ENCODE measurements at places on chromosomes 4 and X.

DNA sequence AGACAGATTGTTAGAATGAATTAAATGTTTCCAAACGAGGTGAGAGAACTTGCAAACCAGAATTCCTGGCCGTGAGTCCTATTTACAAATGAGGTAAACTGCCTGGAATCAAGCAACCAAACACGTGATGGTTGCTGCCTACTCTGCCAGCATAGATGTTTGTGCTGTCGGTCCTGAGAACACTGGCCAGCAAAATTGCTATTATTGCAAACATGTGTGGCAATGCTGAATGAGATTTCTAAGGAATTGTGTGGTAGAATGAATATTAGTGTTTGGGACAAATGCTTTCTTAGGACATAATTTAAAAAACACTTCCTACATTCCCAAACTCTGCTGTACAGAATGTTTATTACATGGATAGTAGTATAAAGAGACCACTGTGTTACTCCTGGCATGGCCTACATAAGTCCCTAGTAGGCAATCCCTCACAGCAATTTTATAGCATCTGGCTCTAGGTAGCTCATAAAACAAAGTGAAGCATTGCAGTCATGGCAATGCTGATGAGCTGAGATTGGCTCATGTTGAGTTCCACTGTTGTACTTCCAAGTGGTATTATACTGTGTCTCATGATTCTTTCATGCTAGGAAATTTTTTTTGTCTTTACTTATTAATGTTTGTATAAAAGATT is 605.2 kb upstream of the EPHA5 start:
- DNase-seq, result no peak

- no peak for DNase-seq
Measured at GRCh38 chr4:69115851-69116213, 19.6 kb downstream of the UGT2B7 start.

DNA sequence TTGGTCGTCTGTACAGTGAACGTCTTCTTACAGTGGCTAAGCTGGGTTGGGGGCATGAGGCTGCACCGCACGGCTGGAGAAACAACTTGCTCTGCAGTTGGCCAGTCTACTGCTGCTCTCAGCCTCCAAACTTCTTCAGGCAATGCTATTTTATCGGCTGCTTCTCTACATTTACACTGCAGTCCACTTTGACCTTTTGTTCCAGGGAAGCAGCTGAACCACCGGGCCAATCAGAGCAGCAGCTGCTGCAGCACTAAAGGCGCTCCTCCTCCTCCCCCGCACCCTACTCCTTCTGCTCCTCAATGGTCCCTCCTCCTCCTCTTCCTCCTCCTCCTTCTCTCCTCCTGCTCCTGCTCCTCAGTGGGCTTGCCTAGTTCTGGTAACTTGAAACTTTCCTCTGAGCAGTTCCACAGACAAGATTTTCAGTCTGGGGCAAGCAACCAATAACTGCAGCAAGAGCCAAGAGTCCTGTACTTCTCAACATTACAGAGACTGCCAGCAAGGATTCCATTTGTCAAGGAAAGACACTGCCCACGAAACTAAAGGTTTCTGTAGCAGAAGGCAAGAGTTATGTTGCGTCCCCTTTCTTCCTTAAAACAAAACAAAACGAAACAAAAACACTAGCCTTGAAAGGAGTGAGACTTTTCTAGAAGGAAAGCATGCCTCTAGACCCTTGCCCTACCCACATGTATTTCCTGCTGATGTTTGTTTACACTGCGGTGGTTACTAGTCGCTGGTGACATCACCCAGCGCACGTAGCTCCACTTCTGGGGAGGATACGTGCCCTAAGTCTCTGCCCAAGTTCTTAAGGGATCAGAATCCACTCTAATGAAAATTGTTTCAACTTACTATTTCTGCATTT is 125.7 kb upstream of the NAP1L5 start:
- DNase-seq, result no peak

- DNase-seq, result no peak
Measured at GRCh38 chr4:62118558-62118957, 918.4 kb downstream of the ADGRL3 start.

DNA sequence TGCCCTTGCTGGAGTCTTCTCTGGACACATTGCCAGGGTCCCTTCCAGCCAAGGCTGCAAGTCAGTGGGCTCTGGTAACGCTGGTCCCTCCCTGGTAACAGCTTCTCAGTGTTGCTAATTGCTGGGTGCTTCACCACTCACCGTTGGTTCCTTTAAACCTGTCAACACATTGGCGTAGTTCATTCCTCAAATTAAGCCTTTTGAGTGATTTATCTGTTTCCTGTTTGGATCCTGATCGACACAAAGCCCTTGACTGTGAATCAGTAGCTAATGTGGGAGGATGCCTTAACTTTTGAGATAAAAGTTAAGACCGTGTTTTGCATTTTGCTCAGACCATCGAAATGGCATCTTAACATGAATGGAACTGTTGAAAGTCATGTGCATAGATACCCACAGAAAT is 125.9 kb downstream of the AMELX start:
- DNase-seq, result no peak

- no peak for DNase-seq
Measured at GRCh38 chr4:92996533-92996932, 692.8 kb downstream of the GRID2 start.

DNA sequence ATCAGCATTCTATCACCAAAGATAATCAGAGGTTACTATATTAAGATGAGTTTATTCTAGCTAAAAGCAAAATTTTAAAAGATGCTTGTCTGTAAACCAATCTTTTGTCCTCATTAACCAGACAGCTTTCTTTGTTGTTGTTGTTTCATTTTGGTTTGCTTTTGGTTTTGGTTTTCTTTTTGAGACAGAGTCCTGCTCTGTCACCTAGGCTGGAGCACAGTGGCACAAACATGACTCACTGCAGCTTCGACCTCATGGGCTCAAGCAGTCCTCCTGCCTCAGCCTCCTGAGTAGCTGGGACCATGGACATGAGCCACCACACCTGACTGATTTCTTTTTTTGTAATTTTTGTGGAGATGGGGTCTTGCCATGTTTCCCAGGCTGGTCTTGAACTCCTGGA is 102.9 kb downstream of the COX18 start:
- no peak for DNase-seq

GRCh38 chr4:181559637-181560036 is 683.6 kb upstream of the TENM3 start:
- DNase-seq, result no peak

- no peak for DNase-seq
Measured at GRCh38 chr4:152090543-152090942, 329.7 kb upstream of the GATB start.

All from cerebellar nuclear complex (tissue), 1 donor.